Stimulated activated CD8-positive, alpha-beta memory T cell treated with anti-CD3 and anti-CD28 coated beads, Interleukin-4, amount 100 ng/mL, for 1 hour (primary cell): ENCODE measurements at places on chromosomes 5 and 9.

- DNase-seq: no peak
These were observed 25.5 kb downstream of the TNIP1 start for GRCh38 chr5:151055336-151055735.

DNA sequence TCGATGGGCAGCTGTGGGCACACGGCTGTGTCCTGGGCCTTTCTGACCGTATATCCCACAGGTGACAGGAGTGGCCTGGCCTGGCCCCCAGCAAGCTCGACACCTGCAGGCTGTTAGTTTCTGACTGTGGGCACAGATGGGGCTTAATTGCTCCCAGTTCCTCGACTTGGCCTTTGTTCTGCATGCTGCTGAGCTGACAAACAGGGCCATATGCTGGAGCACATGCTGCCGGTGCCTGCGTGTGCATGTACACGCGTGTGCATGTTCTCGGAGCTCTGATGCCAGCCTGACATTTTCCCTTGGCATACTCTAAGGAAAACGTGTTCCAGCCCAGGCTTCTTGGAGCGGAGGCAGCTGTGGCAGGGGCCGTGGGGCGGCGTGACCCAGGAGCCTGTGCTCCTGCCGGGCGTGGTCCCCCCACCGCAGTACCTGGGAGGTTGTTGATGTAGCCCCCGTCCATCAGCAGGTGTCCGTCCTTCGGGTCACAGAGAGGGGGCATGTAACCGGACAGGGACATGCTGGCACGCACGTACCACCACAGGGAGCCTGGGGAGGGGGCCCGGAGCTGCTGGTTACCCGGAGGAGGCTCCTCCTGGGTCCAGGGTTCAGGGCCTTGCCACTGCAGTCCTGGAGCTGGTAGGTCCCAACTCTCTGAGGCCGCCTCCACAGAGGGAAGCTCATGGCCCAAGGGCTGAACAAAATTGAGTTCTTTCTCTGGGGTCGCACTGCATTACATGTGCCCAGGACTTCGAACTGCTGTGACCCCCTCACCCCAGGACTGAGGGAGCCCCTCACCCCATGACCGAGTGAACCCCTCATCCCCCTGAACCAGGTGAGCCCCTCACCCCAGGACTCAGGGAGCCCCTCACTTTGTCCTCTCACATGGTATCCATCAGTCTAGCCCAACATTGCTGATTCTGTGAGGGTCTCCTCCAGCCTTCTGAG is 4.1 kb upstream of the NSMF start:
- no peak for DNase-seq

- DNase-seq: no peak
These were observed 142.6 kb downstream of the MED10 start for GRCh38 chr5:6235726-6236125.

DNA sequence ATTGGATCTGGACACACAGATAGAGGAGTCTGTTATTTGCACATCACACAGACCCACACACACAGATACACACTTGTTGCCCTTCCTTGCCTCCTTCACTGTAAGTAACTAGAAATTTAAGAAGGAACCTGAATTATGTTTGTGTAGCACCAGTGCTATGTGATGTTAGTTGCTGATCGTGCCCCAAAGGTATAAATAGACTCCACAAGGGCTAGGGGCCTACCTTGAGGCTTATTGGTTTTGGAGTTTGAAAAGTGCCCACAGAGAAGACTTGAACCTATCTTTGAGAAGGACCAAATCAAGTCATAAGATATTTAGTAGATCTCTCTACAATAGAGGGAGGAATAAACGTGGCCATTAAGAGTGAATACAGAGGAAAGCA is 8.8 kb upstream of the TGFBI start:
- DNase-seq: no peak

DNA sequence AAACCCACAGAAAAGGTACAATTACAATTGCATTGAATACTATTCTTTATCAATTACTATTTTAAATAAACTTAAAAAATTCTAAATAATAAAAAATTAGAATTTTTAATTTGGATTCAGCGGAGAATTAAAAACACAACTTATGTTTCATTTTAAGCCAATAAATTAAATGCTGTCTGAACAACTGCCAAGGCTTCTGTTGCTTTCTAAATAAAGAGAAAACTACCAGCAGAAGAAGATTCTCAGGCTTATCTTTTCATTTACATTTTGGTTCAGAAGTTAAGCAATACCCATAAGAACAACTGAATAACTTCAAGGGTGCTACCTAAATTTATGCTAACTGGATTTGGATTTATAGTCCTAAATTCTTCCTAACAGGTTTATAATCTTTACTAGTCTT is 150.0 kb upstream of the FTMT start:
- no peak for DNase-seq

DNA sequence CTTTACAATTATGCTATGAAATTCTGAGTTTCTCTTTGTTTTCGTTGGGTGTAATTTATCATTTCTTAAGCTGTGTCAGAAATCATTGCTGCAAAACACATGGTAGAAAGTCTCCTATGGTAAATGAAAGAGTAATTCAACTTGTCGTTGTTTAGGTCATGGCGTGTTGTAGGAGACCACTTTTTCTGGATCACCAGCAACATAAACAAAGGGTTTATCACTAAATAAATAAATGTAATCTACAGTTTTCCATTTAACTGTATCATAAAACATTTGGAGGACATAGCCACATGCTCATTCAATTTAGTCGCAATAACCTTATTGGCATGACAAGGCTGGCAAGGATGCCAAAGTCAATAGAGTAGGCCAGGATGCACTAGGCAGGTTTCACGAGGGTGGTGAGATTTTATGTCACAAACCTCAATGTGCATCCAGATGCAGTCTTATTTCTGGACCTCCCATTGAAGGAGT is 154.4 kb upstream of the ERCC6L2 start:
- no peak for DNase-seq

- no peak for DNase-seq
These were observed 23.0 kb downstream of the SPEF2 start for GRCh38 chr5:35640623-35641022.

GRCh38 chr9:125960626-125961025 is 213.5 kb downstream of the PBX3 start:
- DNase-seq: no peak

GRCh38 chr5:31581498-31582099 is 49.5 kb downstream of the C5orf22 start:
- DNase-seq: no peak

DNA sequence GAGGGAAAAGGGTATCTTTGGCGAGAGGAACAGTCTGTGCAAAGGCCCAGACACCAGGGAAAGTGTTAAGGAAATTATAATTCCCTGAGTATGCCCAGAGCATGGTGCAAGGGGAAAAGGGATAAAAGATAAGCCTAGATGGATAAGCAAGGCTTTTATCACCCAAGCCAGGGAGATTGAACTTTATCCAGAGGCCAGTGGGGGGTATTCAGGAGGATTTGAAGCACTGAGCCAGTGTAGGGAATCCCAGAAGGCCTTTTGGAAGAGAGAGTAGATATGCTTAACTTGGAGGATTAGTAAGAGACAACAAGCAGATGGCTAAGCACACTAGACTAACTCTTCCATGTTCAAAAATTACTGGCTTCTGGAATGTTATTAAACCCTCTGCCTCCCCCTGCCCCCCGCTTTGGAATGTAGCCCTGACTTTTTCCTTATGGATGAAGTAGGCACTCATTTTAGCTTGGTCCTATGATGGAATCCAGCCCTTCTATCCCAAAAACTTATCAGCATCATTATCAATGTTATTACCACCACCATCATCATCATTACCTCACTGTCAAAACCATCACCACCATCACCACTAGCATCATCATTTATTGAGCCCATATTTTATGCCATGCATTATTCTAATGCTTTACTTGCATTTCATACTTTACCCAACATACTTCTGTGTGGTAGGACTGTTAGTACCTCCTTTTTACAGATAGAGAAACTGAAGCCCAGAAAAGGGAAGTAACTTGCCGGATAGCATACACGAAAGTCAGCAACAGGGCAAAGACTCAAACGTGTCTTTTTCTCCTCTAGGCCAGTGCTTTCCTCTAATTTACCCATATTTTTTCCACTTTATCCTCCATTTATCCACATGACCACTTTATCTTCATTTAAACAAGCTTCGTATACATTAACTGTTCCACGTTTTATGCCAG is 237.0 kb downstream of the PAPPA start:
- no peak for DNase-seq

DNA sequence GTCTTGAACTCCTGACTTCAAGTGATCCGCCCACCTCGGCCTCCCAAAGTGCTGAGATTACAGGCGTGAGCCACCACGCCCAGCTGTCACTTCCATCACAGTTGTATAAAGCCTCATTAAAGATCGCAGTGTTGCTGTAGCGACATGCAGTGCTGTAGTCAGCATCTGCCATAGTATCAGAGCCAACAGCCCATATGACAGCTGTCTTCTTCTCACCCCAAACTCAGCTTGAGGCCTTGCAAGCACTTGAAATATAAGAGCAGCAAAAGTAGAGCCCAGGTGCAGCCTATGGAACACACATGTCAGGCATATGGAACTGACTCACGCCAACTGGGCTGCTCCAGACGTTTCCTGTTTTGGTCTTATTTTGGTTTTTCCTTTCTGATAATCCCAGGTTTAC is 167.8 kb downstream of the TRIO start:
- DNase-seq: no peak

DNA sequence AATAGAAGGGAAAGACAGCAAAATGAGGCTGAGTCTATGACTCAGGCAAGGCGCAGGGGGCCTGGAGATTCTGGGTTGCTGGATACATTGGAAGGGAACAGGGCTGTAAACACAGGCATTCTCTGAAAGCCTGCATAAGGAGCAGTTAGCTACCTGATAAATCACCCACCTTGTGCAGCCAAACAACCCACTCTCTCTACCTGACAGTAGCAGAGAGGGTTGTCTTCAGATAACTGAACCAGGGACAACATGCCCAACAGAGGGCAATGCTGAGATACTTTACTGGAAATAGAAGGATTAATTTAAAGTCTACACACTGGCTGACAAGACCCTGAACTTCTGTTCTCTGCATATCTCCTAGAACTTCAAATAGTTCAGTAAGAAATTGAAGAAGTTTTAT is 161.6 kb downstream of the KCTD16 start:
- DNase-seq: no peak

DNA sequence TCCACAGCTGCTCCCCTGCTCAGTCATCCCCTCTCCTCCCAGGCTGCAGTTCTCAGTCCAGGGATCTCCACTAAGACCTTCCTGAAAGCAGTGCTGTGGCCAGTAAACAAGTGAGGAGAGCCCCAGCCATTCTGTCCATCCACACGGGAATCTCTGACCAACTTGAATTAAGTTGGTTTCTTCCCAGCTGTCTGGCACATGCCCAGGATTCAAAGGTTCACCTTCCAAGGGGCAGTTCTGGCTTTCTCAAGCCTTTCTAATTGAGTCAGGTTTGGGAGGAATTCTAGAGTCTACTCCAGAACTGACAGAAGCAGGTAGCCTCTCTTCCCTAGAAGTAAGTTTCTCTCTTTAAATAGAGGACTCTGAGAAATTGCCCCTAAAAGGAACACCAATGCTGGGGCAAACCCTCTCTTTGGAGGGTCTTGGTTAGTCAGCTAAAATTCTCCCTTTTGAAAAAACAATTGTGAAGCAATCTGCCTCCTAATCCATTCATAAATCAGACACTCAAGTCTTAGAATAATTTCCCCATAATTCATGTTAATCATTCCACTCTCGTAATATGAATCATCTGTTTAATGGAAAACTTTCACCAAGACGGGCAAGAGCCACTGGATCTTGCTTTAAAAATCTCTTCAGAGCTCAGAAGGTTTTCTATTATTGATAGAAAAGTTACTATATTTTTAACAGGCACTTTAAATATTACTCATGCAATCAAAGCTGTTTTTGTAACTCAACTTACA is 133.8 kb downstream of the SPOCK1 start:
- no peak for DNase-seq

DNA sequence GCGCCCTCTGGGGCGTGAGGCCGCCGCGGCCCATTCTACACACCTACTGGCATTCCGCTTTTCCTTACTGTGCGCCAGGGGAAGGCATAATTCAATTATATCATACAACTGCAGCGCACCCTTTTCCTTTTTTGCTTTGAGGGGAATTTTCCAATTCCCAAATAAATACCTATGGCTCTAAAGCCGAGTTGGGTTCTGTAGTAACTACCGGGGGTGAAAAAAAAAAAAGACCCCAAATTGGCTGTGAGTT is 34.1 kb upstream of the NFIB start:
- no peak for DNase-seq

DNA sequence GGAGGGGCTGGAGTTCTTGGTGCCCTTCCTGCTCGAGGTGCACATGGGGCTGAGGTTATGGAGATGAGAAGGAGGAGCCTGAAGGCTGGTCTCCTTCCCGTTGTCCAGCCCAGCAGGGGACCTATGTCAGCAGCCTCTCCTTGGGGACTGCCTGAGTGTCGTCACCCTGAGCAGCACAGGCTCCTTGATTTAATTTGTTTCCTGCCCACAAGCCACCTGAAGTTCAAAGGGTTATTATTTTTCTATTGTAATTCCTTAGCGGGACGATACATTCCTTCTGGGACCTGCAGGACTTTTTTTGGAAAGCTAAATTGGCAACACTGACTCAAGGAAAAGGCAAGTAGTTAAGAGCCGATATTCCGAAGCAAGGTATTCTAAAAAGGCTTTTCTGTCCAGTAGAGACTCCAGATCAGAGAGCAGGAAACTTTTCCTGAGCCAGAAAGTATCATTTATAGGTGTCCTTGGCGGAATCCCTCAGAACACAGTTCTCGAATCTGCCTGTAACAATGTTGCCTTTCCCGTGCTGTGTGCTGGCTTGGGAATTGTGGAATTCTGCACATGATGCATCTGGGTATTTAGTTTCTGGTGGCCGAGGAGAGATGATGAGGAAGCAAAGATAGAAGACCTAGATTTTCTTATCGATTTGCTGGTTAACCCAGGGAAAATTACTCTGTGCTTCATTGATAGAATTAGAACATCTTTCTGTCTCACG is 55.4 kb downstream of the ARHGAP26 start:
- no peak for DNase-seq

- no peak for DNase-seq
These were observed 46.8 kb upstream of the CLPTM1L start for GRCh38 chr5:1391691-1392090.
